ENCODE measurements at places on chromosomes 3 and 15.

GRCh38 chr15:25742041-25742730 is 120.9 kb downstream of the ATP10A start:
- no peak for DNase-seq

DNA sequence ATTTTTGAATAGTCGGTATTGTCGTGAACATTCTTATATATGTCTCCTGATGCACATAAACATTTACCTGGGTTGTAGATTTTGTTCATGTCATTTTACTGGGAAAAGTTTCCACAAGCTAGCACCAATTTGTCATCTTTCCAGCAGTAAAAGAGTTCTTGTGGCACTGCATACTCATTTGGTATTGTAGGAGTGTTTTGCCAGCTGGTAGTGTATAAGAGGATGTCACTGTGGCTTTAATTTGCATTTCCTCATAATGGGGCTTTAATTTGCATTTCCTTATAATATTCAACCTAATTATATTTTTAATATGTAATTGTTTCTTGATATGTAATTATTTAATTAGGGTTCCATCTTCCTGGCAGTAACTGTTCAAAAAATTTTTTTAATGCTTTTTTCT is 21.2 kb upstream of the TNFSF10 start:
- no peak for DNase-seq

- DNase-seq, result no peak
These were observed 639 bp upstream of the POLR2M start for GRCh38 chr15:57705746-57706404.

GRCh38 chr3:14765060-14765400 is 53.7 kb upstream of the FGD5 start:
- no peak for DNase-seq
